ENCODE measurements at places on chromosomes 16 and 17. TPM values are rescaled to one million over a fixed set of nuclear protein-coding genes. Genes with fewer than 3 reads are reported as not detected.

The TLE7 gene
- total RNA-seq = not detected

The RDM1 gene
- total RNA-seq = 0.72 TPM

The TPPP3 gene
- 0.07 TPM for total RNA-seq

The PRRT2 gene
- total RNA-seq = 1.8 TPM

The KRTAP9-4 gene
- not detected for total RNA-seq

The RHBDL1 gene
- total RNA-seq = 0.27 TPM

The SLC52A1 gene
- total RNA-seq = 0.07 TPM

The CARHSP1 gene
- 59.3 TPM for total RNA-seq

The MPV17L gene
- 0.13 TPM for total RNA-seq

The PRR35 gene
- total RNA-seq = 0.07 TPM

The MYCBPAP gene
- total RNA-seq = 0.53 TPM

The TMEM132E gene
- total RNA-seq = not detected

The CCDC144A gene
- total RNA-seq = 8.9 TPM

The ATP2C2 gene
- not detected for total RNA-seq

The SLC6A4 gene
- 0.13 TPM for total RNA-seq

The KRT17 gene
- total RNA-seq = 0.80 TPM

The ITGAL gene
- not detected for total RNA-seq

The TRAPPC2L gene
- total RNA-seq = 43.7 TPM

The MYL4 gene
- total RNA-seq = 0.66 TPM

The CCL4 gene
- not detected for total RNA-seq

The UTS2R gene
- not detected for total RNA-seq

The RNF151 gene
- total RNA-seq = not detected

The PERCC1 gene
- not detected for total RNA-seq

The TGFB1I1 gene
- total RNA-seq = 64.1 TPM

The TM4SF5 gene
- total RNA-seq = not detected

The CIAO2B gene
- total RNA-seq = 87.5 TPM

The PPP1R1B gene
- total RNA-seq = not detected

The LRRC75A gene
- total RNA-seq = 1.6 TPM

The TNS4 gene
- not detected for total RNA-seq

The PLK1 gene
- total RNA-seq = 44.0 TPM

The NACA2 gene
- not detected for total RNA-seq

The SLC6A2 gene
- not detected for total RNA-seq

The GINS2 gene
- total RNA-seq = 15.4 TPM

The SMPD3 gene
- not detected for total RNA-seq

The TMIGD1 gene
- not detected for total RNA-seq

The NPIPB13 gene
- 3.2 TPM for total RNA-seq

The PHF23 gene
- total RNA-seq = 38.3 TPM

The CA7 gene
- total RNA-seq = not detected

The ACSF2 gene
- total RNA-seq = 8.0 TPM

The CSF3 gene
- total RNA-seq = 8.0 TPM

The SPATA32 gene
- not detected for total RNA-seq

The CCDC78 gene
- total RNA-seq = 1.0 TPM

Measured in thoracic aorta endothelial cell (primary cell).